ENCODE measurements at places on chromosomes 6 and 20. TPM values are rescaled to one million over a fixed set of nuclear protein-coding genes. Genes with fewer than 3 reads are reported as not detected.

Gene HRH3
- not detected for total RNA-seq

Gene POU5F1
- 7.2 TPM for total RNA-seq

Gene WFDC2
- total RNA-seq, result not detected

Gene LAMP5
- not detected for total RNA-seq
